ENCODE measurements at places on chromosomes 12 and 14.

GRCh38 chr12:79124385-79124784 is 259.8 kb downstream of the SYT1 start:
- no peak for DNase-seq

DNA sequence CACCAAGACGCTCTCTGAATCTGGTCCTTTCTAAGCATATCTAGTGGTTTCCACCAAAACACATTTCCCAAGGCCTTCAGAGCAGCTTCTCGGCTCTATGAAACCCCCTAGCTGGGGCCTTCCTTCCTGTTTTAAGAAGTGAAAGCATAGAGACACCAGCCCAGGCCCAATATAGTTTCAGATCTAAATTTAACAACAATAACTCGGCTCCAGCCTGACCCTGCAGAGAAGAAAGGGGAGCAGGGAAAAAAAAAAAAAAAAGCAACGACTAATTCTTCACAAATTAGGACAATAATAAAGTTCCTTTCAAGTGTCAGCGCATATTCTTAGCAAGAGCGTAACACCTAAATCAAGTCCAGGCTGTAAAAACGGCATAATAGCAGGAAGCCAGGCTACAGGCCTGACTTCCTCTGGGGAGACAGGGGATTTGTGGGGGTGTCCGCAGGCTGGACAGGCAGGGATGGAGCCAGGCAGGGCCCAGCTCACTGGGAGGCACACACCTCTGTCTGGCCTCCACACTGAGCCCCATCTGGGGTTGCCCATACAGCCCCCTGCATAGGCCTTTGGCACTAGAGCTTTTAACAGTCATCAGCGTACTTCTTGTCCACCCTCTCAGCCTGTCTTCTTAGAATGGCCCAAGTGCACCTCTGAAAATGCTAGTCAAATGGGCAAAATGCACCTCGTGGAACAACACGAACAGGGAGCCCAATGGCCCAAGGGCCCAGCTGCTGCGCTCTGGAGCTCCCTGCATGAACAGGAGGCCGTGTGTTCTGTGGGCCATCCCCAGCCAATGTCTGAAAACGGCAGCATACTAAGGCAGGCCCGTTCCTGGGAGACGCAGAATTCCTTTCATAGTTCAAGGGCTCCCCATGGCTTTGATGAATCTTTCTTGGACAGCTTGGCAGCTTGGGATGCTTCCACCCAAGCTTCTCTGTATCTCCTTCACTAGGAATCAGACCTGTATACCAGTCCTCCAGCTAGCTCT is 772.9 kb downstream of the MED13L start:
- no peak for DNase-seq

DNA sequence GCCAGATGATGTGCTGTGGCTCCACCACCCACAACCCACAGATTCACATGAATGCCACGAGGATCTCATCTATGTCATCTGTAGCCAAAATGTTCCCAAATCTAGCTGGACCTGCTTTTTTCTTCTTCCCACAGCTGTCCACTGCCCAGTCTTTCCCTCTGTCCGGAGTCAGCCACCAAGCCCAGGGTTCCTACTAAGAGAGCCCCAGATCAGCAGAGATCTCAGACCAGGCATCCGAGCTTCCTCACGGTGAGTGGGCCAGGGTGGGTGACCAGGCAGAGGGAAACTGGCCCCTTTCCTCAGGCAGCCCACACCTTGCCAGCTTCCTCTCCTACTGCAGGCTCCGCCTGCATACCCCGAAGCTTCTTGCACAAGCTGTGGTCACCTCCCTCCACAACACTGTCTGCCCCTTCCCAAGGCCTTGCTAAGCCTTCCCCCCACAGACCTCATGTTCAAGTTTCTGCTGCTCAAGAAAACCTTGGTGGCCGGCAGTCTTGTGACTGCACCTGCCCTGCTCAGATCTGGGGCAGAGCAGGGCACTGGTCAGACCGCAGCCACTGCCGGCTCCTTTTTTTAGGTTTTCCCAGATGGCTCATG is 81.4 kb downstream of the ACTN1 start:
- DNase-seq, result no peak

- DNase-seq, result no peak
Measured at GRCh38 chr12:109099431-109100020, 2.1 kb downstream of the UNG start.

DNA sequence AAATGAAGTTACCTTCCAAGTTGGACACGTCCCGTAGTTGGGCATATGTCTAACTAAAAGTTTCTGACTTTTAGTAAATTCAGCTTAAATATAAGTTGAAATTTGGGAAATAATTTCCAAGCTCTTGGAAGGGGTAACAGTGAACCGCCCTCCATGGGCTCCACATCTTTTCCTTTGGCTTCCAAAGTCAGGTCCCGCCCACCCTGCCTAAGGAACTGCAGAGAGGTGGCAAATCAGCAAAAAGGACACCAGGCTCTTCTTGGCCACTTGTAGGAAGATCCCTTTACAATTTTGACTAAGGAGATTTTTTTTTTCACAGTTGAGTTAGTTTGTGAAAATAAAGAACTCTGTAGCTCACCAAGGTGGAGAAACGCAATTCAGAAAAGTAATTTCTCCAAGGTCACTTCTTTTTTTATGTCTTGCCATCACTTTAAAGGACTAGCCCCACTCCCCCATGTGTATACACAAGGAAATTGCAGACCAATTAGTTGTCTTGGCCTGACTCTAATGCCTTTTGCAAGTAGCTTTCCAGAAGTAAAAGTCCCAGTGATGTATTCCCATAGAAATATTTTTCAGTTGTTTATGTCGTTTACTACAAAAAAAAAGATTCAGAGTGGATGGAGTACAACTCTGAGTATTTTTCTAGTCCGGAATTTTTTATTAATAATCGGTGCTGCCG is 181.2 kb downstream of the PELI2 start:
- no peak for DNase-seq

GRCh38 chr12:68435816-68436215 is 103.7 kb upstream of the MDM1 start:
- DNase-seq, result no peak

DNA sequence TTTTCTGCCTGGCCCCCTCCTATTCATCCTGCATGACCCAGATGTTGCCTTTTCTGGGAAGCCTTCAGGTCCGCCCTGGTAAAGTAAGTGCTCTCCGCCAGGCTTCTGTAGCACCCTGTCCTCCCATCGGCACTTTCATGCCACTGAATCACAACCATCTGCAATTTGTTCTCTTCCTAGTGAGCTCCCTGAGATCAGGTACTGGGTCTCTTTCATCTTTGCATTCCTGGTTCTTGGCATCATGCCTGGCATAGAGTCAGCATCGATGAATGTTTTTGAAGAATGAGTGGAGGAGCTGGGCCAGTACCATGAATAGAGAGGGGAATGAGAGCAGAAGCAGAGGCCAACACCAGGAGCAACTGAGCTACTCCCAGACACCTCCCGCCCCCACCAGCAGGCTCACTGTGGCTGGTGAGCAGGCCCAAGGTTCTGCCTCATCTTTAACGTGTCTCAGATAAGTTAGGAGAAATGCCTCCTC is 13.1 kb downstream of the ZDHHC22 start:
- DNase-seq, result no peak

Measured in stimulated activated CD8-positive, alpha-beta memory T cell treated with anti-CD3 and anti-CD28 coated beads, Interleukin-4, amount 100 ng/mL, for 4 hours (primary cell).